ENCODE measurements at places on chromosomes 7 and 10. TPM values are rescaled to one million over a fixed set of nuclear protein-coding genes. Genes with fewer than 3 reads are reported as not detected.

GRCh38 chr10:32955299-32955772 lies 2.7 kb downstream of the ITGB1 start:
- DNase-seq: no peak
- no peaks in the 10 kb centered on the region for H3K27me3 ChIP-seq
- H3K4me3 ChIP-seq: peak overlapping the region; percentile 76
- H3K27ac ChIP-seq: peak overlapping the region; percentile 38

The PNLIPRP2 gene
- total RNA-seq: 0.28 TPM

The CPA4 gene
- total RNA-seq: not detected

The NCAPG2 gene
- 96.8 TPM for total RNA-seq

Data from WTC11 (cell line).